ENCODE measurements at places on chromosomes 4 and X.

DNA sequence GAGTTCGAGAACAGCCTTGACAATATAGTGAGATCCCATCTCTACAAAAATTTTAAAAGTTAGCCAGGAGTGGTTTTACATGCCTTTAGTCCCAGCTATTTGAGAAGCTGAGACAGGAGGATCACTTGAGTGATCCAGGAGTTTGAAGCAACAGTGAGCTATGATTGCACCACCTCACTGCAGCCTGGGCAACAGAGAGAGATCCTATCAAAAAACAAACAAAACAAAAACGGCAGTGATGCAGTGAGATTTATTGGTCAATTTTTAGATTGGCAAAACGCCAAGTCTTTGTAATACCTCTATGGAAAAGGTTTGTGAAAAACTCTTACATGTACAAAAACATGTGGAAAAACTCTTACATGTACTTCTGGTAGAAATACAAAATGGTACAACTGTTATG is 91.3 kb downstream of the PTPN13 start:
- DNase-seq, result no peak

DNA sequence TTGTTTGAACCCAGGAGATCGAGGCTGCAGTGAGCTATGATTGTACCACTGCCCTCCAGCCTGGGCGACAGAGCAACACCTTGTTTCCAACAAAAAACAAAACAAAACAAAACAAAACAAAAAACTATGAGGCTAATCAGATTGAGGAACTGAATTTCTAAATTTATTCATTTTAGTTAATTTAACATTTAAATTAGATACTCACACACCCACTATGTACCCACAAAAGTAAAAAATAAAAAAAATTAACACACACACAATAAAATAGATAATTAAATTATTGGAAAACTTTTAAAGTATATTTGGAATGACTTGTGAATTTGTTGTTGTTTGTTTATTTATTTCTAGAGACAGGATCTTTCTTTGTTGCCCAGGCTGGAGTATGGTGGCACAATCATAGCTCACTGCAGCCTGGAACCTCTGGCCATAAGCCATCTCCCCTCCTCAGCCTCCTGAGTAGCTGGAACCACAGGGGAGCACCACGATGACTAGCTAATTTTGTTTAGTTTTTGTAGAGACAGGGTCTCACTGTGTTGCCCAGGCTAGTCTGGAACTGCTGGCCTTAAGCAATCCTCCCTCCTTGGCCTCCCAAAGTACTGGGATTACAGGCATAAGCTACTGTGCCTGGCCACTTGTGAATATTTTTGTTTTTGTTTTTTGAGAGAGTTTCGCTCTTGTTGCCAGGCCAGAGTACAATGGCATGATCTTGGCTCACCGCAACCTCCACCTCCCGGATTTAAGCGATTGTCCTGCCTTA is 9.8 kb upstream of the ZNF157 start:
- DNase-seq, result no peak

DNA sequence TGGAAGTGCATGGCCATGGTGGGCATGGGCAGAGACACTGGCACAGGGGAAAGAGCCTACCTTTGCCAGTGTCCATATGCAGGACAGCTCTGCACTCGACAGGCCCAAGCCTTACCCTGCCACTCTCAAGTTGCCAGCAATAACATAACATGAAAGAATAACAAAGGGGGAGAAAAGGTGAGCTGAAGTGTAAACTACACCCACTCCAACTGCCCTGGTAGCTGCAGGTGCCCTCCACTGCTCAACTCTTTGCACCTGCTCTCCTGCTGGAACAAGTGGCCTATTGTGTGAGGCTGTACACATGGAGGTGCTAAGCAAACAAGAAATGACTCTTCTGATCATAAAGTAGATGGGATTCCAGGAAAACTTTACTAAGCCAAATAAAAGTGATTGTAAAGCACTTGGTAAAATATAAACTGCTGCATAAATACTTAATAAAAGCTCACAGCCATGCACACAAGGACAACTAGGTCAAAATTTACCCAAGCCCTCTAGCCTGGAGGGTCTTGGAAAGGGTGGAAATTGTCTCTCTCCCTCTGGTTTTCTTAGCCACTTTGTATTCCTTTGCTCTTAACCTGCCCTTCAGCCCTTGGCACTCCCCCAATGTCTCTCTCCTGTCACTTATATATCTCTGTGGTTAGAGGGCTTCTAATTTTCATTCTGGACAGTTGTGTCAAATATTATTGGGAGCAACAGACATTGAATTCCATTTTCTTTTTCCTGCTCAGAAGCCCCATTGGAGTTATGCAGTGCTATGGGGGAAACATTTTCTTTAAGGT is 261.2 kb upstream of the GPC4 start:
- DNase-seq, result no peak

- no peak for DNase-seq
These were observed 139.5 kb downstream of the SLC10A7 start for GRCh38 chr4:146382194-146382593.

DNA sequence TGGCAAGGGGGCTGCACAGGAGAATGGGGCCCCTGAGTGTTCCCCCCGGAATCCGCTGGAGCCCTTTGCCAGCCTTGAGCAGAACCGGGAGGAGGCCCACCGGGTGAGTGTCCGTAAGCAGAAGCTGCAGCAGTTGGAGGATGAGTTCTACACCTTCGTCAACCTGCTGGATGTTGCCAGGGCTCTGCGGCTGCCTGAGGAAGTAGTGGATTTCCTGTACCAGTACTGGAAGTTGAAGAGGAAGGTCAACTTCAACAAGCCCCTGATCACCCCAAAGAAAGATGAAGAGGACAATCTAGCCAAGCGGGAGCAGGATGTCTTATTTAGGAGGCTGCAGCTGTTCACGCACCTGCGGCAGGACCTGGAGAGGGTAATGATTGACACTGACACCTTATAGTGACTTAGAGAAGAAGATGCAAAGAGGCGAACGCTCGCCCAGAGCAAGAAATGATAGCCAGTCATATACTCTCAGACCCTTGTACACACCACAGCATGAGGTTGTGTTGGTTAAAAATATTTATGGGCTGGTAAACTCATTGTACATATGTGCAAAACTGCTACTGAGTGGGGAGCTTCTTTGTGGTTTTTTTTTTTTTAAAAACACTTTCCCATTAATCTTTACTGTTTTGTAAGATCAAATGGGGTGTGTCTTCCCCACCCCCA is 52.5 kb downstream of the JADE1 start:
- DNase-seq, result no peak

GRCh38 chr4:80705311-80705710 is 325.2 kb upstream of the BMP3 start:
- no peak for DNase-seq

DNA sequence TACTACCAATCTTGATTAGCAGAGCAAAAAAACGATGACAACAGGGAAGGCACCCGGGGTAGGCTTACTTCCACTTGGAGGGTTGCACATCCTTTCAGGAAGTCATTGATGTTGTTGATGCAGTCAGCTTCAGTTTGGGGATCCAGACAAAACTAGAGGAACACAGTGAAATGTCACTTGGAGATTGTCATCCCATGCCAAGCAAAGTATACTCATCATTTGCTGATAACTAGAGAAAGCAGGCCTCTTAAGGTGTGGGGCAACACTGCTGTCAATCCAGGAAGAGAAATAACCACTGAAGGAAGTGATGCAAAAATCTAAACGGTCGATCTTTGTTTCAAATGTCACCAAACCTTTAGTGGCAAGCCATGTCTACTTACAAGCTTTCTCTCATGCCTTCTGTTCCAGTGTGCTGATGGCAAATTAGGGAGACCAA is 1.4 kb downstream of the ARHGEF6 start:
- no peak for DNase-seq

DNA sequence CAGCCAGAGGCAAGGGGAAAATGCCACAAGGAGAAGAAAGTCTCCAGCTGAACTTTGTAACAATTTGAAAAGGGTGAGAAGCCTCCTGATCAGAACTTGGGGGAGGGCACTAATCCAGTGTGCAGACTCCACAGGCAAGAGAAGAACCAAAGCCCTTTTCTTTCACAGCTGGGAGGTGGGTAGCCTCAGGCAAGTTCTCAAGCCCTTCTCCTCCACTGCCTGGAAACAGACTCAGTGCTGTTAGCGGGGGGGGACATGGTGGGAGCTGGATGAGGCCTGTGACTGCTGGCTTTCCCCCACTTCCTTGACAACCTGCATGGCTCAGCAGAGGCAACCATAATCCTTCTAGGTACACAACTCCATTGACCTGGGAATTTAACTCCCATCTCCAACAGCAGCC is 92.5 kb downstream of the LHFPL1 start:
- DNase-seq, result no peak

DNA sequence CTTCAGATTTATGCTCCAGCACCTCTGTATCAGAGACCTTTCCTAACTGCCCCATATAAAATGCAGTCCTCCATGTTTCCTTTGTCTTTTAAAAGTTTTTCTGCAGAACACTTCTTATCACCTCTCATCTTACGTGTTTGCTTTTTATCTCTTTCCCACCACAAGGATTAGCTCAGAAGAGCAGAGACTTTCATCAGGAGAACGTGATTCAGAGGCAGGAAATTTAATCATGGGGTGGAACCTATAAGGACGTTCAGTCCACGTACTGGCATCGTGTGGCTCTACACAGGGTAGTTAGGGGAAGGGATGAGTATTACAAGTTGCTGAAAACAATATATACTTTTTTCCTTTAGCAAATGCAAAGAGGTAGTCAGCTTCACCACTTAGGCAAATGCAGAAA is 98.7 kb downstream of the SORBS2 start:
- no peak for DNase-seq

- no peak for DNase-seq
These were observed 70.7 kb upstream of the PPP3CA start for GRCh38 chr4:101418055-101418454.

GRCh38 chr4:182578402-182578801 is 335.2 kb downstream of the TENM3 start:
- no peak for DNase-seq

GRCh38 chrX:619812-620531 is 10.6 kb upstream of the SHOX start:
- DNase-seq, result no peak

GRCh38 chr4:772776-773175 is 53.2 kb downstream of the CPLX1 start:
- DNase-seq, result no peak

DNA sequence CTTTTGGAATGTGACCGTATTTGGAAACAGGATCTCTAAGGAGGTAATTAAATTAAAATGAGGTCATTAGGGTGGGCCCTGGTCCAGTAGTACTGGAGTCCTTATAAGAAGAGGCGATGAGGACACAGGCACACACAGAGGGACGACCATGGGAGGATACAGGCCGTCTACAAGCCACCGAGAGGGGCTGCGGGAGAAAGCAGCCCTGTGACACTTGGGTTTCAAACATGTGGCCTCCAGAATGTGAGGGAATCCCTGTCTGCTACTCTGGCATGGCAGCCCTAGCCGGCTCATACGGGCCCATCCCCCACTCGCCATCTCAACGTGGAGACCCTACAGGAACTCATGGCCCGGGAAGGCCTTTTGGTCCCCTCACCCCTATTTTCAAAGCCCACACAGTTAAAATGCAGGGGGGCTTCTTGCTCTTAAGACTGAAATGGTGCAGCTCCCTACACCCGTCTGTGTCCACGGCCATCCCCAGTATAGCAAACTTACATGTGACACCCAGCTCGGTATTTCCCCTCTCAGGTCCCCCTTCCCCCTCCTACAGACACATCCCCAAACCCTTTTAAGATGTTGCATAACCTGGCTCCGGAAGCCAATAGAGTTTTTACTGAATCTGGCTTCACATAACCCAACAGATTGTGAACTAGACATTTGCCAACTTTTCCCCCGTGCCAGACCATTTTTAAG is 124.1 kb upstream of the TBL1X start:
- no peak for DNase-seq

- no peak for DNase-seq
These were observed 656.7 kb downstream of the ZNF674 start for GRCh38 chrX:45888518-45888917.

Data from neuronal stem cell (in vitro differentiated cells).